Stimulated activated CD8-positive, alpha-beta memory T cell treated with anti-CD3 and anti-CD28 coated beads, Interleukin-4, amount 100 ng/mL, for 24 hours (primary cell): ENCODE measurements at places on chromosomes 11 and 22.

DNA sequence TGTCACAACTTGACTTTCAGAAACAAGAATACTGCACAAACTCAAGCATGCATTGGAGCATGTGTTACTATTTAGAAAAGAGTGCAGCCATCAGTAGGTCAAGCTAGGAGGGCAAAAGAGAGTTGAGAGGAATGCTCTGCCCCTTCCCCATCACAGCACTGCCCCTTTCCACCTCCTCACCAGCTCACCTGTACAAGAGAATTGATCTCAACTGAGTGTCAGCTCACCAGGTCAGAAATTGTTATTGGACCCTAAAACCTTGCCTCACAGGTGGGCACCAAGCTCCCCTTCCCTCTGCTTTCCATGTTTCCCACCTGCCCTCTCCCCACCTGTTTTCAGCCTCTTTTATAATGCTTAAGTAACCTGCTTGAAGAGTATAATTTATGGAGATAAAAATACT is 48.8 kb downstream of the DKK3 start:
- DNase-seq = no peak

- DNase-seq = no peak
Measured at GRCh38 chr22:32794449-32795213, 6.9 kb upstream of the TIMP3 start.

DNA sequence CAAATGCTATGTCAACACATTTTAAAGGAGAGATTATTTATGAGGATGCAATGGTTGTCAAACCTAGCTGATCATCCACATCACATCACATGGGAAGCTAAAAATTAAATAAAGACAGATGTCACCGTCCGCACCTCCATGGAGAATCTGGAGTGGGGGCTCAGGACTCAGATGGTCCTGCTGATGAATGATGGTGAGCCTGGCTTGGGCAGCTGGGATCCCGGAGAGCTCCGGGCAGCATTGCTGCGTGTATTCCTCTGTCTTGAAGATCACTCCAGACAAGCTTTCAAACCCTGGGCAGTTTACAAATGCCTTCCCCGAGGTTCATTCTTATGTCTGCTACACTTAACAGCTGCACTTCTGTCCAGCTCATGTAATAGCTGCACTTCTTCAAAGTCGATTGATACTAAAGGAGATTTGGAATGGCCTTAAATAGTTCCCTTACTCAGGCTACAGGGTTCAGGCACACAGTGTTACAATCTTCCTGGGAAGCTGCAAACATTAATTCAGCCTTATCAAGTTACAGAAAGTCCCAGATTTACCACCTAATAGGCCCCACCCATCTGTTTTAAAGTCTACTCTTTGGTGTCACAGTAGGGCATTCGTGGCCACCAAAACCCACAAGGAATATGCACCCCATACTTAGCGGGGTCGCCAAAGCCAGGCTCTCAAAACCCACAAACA is 34.7 kb upstream of the CSNK2A3 start:
- DNase-seq = no peak

GRCh38 chr11:123470842-123471241 is 40.8 kb downstream of the GRAMD1B start:
- DNase-seq = no peak

GRCh38 chr22:26437694-26438392 is 8.8 kb downstream of the ASPHD2 start:
- no peak for DNase-seq

GRCh38 chr11:74577181-74577580 is 15.2 kb upstream of the POLD3 start:
- DNase-seq = no peak

DNA sequence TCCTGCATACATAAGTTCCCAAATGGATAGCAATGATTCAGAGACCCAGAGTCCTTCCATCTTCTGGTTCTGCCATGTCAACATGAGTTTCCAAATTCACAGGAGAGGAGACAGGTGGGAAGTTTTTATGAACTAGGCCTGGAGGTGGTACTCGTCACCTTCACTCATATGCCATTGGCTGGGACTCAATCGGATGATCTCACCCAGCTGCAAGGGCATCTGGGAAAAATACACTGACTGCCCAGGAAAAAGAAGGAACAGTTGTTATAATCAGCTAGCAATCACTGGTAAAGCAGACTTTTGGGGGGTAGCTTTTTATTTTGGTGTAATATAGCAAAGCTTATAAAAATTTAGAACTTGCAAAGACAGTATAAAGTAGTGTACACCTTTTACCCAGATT is 83.9 kb downstream of the OTOG start:
- no peak for DNase-seq

GRCh38 chr11:36073411-36074203 is 129.7 kb downstream of the LDLRAD3 start:
- DNase-seq = no peak

DNA sequence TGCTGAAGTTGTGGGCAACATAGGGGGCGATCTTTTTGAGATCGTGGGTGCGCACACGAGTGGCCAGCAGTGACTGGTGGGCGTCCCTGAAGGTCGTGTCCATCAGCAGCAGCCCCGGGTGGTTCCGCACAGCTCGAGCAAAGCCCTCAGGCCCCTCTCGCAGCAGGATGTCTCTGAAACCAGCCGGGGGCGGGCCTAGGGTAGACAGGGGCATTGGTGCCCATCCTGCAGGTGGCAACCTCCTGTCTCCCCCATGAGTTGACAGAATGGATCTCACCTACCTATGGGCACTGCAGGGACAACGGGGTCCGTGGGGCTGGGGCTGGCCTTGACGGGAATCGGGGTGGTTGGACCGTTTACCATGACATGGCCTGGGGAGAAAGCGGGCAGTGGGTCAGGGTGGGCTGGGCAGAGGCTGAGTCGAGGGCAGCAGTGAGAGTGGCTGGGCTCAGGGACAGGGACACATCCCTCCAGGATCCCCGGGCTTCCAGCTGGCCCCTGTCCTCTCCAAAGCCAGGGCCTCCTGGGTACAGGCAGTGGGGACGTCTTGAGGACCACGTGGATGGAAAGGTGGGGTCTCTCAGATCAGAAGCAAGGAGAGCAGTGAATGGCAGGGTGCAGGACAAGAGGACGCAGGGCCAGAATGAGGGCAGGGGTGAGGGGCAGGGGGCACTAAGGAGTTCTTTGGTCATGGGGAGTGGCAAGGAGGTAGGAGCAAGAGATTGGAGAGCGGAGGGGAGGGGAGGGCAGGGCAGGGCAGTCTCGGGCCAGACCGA is 4.2 kb upstream of the LRFN4 start:
- no peak for DNase-seq

GRCh38 chr11:30131535-30131934 is 99.3 kb upstream of the FSHB start:
- no peak for DNase-seq

DNA sequence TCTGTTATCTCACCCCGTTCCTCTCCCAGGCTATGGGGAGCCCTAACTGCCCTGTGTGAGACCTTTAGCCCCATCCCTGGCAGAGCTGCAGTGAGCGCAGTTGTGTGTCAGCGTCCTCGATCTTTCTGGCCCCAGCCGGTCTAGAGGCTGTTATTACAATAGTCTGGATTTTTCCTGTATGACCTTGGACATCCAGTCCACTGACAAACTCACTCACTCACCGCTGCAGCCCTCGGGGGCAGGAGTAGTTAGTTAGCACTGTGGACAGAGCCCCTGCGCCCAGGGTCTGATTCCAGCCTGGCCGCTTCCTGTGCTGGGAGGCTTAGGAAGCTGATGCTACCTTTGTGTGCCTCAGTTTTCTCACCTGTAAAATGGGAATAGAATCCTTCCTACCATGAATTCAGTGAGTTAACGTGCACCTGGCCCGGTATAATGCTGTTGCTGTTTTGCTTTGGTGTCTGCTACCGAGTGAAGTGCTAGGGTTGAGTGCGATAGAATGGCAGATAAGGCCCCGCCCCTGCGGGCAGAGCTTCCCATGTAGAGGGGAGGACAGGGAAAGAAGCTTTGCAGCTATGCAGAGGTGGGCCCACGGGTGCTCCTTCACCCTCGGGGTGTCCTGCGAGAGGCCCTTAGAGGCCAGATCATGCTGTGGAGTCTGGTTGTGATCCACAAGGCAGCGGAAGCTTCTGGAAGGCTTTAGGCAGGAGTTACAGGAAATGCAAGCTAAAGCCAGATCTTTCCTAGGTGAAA is 3.0 kb downstream of the LRP5 start:
- no peak for DNase-seq

DNA sequence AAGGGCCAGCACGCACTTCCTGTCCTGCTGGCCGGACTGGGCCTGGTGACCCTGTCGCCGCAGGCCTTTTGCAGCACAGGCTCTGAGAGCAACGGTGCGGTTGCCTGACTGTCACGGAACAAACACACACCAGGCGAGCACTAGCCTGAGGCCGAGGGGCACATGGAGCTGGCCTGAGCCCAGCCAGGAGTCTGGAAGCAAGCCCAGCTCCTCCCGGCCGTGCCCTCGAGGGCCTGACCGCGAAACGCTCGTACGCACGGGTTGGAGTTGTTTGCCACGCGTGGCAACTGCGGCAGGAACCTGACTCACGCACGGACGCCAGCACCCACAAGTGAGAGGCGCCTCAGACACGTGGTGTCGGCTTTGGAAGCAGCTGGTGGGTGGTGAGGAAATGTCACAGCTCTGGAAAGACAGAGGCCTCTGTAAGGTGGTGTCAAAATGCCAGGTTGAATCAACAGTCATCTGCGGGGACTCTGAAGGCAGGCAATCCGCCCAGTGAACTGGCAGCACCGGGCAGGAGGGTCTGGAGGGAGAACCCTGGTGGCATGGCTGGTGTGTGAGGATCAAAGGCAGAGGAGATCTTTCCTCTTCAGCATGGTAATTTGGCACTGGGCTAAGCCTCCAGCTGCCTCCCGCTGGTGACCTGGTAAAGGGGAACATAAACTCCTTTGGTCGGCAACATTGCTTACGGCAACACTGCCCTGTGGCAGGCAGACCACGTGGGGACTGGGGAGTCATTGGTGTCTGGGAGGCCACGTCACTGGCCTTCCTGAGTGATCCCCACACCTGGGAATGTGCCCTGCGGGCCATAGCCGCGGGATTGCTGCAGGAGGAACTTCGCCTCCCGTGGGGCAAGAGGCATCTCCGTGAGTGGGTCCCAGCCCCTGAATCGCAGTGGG is 15.3 kb upstream of the IL17REL start:
- peak; percentile 50 for DNase-seq

DNA sequence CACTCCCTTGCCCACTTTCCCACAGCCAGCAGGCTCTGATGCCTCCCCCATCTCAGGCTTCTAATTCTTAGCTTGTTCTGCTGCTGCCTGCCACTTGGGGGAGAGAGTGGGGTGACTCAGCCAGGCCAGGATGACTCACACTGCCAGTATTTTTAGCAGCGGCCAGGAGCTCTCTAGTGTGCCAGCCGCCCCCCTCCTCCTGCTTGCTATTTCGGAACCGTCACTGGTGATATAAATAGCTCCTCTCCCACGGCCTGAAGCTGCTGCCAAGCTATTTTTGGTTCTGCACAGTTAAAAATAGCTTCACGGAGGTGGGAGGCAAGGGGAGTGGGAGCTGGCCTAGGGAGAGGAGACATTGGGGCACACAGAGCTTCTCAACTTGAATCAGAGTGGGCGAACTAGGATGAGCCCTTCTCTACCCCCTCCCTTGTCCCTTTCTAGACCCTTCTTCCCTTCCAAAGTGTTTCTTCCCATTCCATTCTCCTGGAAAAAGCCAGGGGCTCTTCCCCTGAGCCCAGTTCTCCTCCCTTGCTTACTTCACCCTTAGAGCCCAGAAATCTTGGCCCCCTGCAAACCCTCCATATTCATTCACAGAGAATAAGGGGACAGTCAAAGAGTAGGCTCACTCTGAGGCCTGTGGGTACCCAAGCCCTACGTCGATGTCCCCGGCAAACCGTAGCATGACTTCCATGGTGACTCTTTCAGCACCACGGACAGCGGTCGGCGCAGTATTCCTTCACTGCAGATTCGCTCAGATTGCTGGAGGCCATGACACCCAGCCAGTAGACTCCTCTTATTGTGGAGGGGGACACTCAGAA is 2.5 kb upstream of the NPAS4 start:
- DNase-seq = peak; percentile 52

- no peak for DNase-seq
Measured at GRCh38 chr11:13638422-13638821, 30.0 kb upstream of the FAR1 start.

- DNase-seq = no peak
Measured at GRCh38 chr11:123257370-123257769, 62.3 kb upstream of the CLMP start.

GRCh38 chr11:1508491-1508891 is 21.9 kb upstream of the MOB2 start:
- DNase-seq = no peak

GRCh38 chr11:133082453-133082781 is 449.9 kb downstream of the OPCML start:
- DNase-seq = no peak

DNA sequence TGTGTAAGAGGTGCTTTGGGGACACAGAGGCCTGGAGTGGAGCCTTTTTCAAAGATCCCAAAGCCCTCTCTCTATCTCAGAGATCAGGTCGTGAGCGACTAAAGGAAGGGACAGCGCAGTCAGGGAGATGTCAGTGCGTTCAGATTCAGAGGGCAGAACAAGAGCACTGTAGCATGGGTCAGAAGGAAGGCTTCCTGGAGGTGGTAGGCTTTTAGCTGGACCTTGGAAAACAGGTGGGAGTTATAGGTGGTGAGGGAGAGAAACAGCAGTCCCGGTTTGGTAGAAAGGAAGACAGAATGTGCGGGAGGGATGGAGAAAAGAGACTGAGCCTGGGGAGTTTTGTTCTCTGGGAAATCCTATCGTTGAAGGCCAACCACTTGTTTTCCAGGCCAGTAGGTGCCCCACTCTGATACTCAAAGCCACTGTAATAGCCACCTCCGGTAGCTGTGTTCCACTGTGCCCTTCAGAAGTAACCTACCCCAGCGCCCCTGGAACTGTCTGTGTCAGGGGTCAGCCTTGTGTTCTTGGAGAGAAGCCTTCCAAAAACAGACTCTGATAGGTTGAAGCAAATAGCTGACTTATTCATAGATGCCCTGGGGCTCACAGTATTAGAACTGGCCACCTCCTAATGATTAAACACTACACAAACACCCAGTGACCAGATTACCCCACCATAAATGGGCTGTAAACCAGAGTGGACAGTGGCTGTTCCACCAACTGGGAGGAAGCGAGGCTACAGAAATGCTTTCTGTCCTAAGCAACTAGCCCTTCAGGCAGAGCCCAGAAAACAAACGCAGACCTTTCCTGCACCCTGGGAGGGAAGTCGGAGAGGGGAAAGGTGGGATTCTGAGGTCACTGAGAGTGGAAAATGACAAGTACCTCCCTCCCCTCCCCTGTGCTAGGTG is 157.7 kb downstream of the DBX1 start:
- no peak for DNase-seq

- DNase-seq = no peak
Measured at GRCh38 chr22:35970616-35971455, 57.8 kb downstream of the RBFOX2 start.

GRCh38 chr11:9740202-9740883 is 76.5 kb downstream of the SWAP70 start:
- no peak for DNase-seq

DNA sequence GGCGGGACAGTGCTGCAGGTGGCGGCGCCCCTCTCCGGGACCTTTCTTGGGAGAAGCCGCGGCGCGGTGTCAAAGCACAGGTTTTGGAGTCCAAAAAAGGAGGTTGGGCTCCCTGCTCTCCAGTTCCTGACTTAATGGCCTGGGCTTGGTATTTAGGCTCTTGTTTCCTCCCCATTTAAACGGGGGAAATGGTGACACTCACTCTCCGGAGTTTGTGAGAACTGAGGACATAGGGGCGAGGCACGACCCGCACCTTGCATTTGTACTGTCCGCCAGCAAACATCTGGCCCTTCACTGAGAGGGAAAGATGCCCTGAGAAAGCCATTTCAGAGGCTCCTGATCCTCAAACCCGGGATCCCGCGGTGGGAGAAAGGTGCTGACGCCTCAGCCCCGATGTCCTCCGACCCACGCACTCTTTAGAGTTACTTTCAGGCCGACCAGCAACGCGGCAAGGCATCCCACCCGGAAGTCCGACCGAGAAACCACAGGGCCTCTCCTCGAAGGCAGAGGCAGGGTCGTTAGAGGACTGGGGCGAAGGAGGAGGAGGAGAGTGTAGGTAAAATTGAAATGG is 2.9 kb upstream of the WDR74 start:
- no peak for DNase-seq
